ENCODE measurements at places on chromosomes 16 and 17. TPM values are rescaled to one million over a fixed set of nuclear protein-coding genes. Genes with fewer than 3 reads are reported as not detected.

MYH10 gene
- 195 TPM for total RNA-seq

IL21R gene
- not detected for total RNA-seq

CCL14 gene
- 9.5 TPM for total RNA-seq

ATF7IP2 gene
- 13.0 TPM for total RNA-seq

DNA sequence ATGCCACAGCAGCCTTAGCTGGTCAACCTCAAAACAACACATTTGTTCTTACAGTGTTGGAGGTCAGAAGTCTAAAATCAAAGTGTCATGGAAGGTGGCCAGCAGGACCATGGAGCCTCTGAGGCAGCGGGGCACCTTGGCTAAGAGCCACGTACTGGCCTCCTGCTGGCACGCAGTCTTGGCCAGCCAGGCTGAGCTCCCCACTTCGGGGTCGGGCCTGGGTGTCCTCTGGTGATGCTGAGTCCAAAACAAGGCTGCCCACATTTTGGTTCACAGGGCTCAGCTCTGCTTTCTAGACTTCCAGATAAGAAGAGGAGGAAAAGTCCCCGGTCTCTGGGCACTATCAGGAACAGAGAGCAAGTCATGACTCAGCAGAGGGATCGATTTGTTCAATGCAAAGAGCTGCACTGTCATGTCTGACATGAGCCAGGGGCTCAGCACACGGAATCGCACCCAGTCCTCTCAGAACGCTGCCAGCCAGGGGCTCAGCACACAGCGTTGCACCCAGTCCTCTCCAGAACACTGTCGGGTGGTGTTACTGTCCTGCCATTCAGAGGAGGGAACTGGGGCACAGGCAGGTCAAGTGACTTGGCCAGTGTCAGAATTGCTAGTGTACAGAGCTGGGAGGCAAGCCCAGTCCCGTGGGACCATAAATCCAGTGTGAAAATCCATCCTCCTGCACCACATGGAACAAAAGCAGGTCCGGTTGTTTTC is 2.5 kb downstream of the LGALS9 start:
- peak; percentile 29 for DNase-seq

DNA sequence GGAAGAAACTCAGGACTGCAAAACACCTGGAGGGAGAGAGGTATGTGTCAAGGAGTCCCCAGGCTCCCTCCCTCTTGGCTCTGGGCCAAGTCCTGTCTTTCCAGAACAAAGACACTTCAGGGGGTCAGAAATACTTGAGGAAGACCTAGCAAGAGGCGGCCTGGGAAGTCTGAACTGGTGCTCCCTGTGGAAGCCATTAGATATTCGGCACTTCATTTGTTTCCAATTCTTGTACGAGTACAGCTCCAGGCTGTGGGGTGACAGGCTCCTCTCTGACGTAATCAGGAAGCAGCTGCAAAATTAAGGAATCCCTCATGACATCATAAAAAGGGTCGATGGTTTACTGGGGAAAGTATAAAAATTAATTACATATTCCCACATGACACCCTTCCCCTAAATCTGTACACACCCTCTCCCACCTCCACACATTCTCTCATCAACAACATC is 108.7 kb downstream of the SMG6 start:
- no peak for DNase-seq

- no peak for DNase-seq
Measured at GRCh38 chr16:89779231-89779908, 37.1 kb downstream of the FANCA start.

GRCh38 chr17:6313835-6314234 is 121.1 kb downstream of the AIPL1 start:
- DNase-seq, result no peak

DNA sequence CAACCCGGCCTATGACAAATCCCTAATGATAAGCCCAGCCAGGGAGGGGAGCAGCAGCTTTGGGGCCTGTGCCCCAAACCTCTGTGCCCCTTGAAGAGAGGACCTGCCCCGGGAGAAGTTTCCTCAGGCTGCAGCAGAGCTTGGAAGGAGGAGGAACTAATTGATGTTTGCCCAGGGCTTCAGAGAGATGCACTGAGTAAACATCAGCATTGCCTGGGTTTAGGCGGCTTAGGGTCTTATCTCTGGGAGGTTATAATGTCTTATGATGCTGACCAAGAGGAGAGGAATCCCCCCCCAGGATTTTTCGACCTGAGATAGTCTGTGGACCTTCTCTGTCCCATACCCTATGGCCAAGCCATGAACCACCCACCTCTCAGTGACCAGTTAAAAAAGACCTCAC is 148.7 kb upstream of the SDK2 start:
- DNase-seq, result no peak

- no peak for DNase-seq
Measured at GRCh38 chr17:74569020-74570003, 2.0 kb upstream of the CD300H start.

Data from endothelial cell of umbilical vein (primary cell).